ENCODE measurements at places on chromosomes 2 and 18.
A peak's percentile ranks its signal among the peaks of the same experiment; 100 is the strongest.

GRCh38 chr2:65554765-65555591 lies 122.6 kb upstream of the SPRED2 start:
- DNase-seq, result peak; percentile 60

- DNase-seq, result no peak
Observed at GRCh38 chr2:216171011-216171410, 61.9 kb downstream of the XRCC5 start.

DNA sequence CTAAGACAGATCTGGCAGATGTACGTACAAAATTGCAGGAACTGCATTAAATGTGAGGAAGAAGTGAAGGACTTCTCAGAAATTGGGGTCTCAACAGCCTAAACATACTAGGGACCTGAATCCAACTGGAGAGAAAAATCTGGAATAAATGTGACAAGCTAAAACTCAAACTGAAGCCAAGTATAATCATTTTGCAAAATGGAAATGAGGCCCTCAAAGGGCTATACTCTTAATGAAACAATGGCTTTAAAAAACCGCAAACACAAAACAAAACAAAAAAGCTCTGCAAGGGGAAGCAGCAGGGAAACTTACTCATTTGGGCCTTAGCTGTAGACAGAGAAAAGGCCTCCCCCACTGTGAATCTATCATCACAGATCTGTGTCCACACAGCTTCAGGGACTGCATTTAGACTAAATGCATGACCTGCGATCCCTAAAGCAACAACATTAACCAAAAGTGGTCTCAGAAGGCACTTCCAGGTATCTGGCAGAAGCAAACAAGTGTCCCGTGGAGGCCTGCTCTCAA lies 63.2 kb downstream of the CCBE1 start:
- DNase-seq, result no peak

DNA sequence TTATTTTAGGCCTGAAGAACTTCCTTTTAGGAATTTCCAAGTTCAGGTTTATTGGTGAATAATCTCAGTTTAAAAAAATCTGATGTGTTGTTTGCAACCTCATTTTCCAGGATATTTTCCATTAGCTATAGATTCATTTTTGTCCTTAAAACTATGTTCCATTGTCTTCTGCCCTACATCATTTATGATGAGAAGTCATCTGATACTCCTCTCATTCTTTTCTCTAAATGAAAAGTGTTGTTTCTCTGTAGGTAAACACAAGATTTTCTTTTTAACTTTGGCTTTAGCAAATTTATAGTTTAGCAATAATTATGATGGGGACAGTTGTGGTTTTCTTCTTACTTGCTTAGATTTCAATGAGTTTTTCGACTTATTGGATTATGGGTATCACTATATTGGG lies 427.3 kb downstream of the DCDC2C start:
- no peak for DNase-seq

DNA sequence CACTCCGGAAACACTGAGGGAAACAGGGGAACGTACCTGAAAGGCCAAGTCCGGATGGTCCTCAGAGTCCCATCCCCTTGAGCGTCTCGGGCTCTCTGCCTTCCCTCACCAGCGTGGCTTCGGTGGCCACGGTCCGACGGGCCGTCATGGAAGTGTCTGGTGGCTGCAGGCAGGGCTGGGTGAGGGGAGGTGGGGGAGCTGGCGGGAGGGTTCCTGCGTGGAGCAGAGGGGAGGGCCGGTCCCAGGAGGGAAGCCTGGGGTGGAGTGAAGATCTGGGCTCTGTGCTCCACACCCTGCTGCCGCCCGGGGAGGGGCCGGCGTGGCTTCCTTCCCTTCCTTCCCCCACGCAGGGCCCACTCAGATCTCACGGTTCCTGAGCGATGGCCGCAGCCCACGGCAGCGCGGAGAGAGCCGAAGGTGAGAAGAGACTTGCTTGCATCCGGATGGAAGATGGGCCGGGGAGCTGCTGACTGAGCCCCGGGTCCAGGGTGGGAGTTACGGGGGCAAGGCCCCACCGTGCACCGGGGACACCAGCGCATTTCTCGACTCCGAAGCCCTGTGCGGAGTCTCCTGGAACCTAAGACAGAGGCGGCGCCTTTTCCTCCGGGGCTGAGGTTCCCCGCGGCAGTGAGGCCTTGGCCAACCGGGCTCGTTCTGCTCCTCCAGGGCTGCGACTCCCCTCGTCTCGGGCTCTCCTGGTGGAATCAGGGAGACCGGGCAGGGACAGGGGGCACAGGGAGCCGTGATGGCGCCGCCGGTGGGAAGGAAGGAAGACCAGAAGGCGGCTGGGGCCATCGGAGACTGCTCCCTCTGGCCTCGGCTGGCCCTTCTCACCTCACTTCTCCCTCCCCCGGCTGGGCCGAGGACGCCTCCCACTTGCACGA lies 49.1 kb downstream of the KCNF1 start:
- DNase-seq, result no peak

- DNase-seq, result no peak
Observed at GRCh38 chr2:172464400-172465129, 37.2 kb downstream of the ITGA6 start.

- DNase-seq, result no peak
Observed at GRCh38 chr2:229674830-229675530, 39.4 kb downstream of the DNER start.

GRCh38 chr18:22318745-22319407 lies 98.8 kb downstream of the CTAGE1 start:
- DNase-seq, result no peak

GRCh38 chr2:66553370-66553769 lies 118.4 kb downstream of the MEIS1 start:
- no peak for DNase-seq

- DNase-seq, result no peak
Observed at GRCh38 chr2:18977409-18977808, 381.0 kb downstream of the OSR1 start.

DNA sequence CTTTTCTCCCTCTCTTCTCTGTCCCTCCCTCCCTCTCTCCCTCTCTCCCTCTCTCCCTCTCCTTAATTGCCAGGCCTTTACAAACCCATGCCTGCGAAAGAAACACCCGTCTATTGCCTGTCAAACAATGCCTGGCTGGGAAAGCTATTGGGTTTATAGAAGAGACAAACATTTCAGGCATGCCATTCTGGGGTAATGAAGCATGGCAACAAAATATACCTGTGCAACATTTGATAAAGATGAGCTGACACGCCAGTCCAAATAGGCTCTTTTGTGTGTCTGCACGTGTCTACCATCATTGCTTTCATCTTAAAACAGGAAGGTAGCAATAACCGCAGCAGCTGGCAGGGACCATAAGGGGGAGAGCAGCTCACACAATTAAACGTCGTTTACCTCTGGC lies 282.1 kb downstream of the ZNF516 start:
- DNase-seq, result no peak

DNA sequence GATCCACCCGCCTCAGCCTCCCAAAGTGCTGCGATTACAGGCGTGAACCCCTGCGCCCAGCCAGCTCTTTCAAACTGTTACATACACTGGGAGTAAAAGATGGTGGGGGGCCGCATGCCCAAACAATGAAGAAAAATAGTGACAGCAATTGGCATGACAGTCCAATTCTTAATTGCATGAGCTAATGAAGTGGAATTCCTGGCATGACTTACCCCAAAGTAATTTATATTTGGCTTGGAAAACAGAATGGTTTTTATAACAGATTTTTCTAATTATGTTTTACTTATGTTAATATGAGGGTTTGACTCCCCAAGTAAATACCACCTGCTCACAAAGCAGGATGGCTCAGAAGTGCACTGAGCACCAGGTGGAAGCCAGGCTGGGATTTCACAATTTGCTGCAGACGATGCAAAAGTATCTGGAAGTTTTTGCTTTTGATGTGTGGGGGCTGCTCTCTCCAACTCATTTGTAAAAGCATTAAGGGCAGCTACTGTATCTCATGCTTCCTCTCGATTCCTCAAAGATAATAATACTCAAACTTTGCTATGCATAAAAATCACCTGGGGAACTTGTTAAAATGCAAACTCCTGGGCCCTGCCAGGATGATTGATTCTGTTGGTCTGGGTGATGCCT lies 24.0 kb upstream of the ATG16L1 start:
- DNase-seq, result no peak

DNA sequence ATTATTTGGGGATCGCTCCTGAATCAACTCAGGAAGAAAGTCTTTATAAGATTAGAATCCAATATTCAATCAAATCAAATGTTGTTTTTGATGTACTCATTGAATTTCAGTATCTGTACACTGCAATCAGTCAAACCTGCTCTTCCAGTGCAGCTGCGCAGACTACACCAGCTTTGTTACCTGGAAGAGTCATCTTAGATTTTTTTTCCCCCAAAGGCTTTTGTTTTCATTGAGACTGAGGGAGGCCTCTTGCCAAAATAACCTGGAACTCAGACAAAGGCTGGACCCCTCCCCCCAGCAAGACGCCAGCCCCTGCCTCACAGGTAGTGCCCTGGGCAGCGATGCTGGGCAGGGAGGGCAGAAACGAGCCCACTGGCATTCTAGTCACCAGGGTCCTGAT lies 74.8 kb downstream of the ARHGEF4 start:
- no peak for DNase-seq

- no peak for DNase-seq
Observed at GRCh38 chr2:64402876-64403275, 51.1 kb upstream of the LGALSL start.

DNA sequence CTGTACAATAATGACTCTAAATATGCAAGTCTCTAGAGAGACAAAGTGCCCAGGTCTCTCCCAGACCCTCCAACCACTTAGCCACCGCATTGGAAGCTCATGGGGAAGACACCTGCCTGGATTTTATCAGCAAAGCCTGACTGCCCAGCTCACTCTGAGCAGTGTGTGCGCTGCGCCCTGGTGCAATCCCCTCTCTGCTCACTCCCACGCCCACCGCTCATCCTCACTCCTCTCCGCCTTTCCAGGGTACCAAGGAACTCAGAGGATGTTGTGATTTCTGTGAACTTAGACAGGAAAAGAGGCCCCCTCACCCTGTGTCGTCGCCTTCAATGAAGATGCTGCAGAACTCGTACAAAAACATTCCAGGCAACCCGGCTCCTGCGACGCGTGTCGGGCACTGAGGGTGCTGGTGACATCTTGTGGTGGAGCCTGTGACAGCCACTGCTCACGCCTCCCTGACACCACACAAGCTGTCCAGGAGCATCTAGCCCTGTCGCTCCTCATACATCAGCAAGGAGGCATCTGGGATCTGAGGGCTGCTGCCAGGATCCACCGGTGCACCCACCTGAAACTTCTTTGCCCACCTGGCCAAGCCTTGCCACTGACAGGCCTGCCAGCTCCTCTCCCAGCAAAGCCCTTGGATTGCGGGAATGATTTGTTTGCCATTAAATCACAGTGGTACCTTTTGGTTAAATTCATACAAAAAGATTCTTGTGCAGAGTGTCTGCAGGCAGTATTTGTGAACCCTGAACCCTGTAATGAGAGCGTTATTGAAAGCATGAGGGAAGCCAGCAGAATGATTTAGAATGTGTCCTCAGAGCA lies 220.4 kb downstream of the ZNF516 start:
- no peak for DNase-seq

DNA sequence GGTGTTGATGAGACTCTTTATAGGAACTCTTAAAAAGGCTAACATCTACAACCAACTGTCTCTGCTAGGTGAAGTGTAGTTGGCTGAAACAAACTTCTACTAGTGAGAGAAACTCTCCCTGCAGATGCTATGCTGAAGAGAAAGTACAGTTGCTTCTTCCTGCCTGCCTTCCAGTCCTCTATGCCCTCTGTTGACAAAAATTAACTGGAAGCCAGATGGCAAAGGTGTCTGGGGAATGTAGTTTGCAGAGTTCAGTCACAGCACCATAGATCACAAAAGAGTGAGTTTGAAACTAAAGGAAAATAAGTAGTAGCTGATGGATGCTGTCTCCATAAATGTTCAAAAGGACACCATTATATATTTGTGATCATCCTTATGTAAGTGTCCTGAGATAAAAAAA lies 958.8 kb upstream of the NRXN1 start:
- no peak for DNase-seq

DNA sequence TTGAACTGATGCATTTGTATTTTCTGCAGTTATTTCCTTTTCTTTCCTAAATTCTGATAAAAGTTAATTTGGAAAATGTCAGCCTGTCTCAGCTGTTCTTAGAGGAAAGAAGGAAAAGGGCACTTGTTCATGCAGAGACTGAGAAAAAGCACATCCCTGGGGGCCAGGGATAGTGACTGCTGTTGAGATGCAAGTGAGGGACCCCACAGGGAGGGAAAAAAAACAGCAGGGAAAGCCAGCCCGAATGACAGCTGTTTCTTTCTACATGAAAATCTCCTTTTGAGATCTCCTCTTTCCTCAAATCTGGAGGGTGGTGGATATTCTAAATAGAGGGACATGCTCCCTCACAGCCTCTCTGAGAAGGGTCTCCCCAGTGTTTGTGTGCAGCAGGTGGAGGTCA lies 14.0 kb upstream of the MTA3 start:
- DNase-seq, result no peak

DNA sequence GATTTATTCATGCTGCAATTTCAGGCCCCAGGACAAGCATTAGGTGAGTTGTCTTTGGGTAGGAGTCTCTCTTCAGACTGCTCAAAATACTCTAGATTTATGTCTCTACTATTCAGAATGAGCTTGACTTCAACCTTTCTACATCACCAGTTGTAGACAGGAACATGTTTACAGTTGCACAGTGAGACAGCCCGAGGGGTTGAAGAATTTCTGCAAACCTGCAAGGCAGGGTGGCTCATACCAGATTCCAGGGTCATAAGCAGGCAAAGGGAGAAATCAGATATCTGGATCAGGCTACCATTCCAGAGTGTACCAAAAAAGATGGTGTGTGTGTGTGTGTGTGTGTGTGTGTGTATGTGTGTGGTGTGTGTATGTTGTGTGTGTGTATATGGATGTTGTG lies 112.4 kb downstream of the SPP2 start:
- DNase-seq, result no peak

- DNase-seq, result no peak
Observed at GRCh38 chr2:238700117-238700457, 147.8 kb upstream of the TWIST2 start.

GRCh38 chr18:3910512-3910911 lies 460.5 kb downstream of the TGIF1 start:
- DNase-seq, result no peak

GRCh38 chr2:227462462-227462951 lies 9.4 kb upstream of the AGFG1 start:
- DNase-seq, result no peak

DNA sequence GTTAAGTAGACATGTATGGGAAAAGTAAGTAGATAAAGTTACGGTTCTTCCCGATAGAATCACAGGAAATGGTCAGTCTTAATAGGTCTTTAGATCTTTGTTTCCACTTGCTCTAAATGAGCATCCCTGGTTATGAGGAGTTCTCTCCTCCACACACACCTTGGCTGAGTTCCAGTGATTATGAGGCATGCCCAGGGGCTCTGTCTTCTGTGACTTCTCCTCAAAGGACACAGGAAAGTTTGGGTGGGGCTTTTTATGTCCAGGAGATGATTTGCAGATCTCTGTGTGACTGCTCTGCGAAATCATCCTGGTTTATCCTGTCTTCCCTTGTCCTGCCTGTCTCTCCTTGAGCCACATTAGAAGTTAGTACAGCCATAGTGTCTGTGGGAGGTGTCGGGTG lies 83.9 kb upstream of the EML6 start:
- DNase-seq, result no peak

DNA sequence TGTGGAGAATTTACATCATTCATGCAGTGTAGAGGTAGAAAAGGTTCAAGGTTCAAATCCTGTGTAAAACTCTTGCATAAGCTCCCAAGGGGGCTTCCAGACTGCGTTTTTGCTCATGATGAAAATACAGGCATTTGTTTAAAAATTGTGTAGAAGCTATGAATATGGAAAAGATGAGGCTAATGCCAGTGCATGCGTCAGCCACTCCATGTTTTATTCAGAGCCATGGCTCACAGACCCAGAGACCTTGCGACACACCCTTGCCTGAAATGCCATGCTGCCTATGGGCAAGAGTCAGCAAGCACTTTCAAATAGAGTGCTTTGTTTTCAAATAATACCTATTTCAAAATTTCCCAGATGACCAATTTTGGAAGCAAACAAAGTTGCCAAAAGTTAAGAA lies 262.3 kb downstream of the TRIB2 start:
- DNase-seq, result no peak
